ENCODE measurements at places on chromosomes 2 and 18. TPM values are rescaled to one million over a fixed set of nuclear protein-coding genes. Genes with fewer than 3 reads are reported as not detected.

Gene CCDC121
- polyA plus RNA-seq = 2.0 TPM

Gene BIN1
- polyA plus RNA-seq = 16.8 TPM

Gene FOXD4L1
- not detected for polyA plus RNA-seq

Gene EFR3B
- polyA plus RNA-seq = not detected

DNA sequence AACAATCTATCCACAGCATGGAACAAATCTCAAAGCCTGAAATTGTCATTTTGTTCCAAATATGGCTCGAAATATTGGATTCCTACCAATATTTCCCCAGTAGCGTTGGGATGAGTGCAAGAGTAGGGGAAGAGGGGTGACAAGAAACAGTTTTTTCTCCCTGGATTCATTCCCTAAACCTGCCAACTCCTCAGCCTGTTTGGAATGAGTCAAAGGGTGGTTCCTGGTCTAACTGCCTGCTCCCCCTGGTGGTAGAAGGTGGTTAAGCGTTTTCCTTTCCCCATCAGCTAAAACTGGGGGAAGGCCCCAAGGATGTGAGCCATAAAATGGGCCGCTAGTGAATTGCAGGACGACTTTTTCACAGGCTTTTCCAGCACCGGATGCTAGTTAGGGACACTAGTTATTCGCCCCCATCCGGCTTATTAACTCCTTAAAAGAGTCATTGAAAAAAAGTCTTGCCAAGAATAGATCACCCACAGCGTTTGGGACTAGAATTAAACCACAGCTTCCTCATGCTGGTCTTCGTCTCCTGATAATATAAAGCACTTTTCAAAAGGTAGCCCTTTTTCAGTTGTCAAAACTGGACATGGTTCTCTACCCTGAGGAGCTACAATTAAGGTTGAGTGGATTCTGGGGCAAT lies 72.5 kb downstream of the DHRS9 start:
- peak; percentile 56 for DNase-seq

- DNase-seq = peak; percentile 43
These were observed 2.9 kb upstream of the ME2 start for GRCh38 chr18:50875966-50876536.

GRCh38 chr2:219702796-219703545 lies 75.5 kb downstream of the SLC4A3 start:
- no peak for DNase-seq

GRCh38 chr2:197140045-197140444 lies 170.5 kb downstream of the ANKRD44 start:
- no peak for DNase-seq

DNA sequence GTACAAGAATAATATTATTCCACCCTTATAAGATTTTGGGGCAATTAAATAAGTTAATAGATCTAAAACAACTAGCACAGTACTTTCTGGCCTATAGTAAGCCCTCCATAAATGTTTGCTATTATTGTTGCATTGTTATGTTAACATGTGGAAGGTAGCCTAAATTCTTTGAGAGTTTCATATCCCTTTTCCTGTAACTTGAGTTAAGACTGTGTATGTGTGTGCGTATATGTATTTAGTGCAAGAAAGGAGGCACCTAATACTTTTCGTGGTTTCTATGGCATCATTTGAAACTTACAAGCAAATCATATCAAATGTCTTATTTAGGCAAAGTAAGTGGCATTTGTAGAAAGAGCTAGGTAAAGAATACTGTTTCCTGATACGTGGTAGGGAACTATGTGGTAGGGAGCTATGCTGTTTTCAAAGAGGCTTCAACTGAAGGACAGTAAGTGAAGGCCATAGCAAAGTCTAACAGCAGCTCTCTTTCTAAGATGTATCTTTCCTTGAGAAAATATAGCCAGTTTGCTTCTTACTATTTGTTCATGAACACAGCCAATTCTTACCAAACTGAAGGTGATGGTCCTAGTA lies 36.8 kb upstream of the C2orf74 start:
- no peak for DNase-seq

DNA sequence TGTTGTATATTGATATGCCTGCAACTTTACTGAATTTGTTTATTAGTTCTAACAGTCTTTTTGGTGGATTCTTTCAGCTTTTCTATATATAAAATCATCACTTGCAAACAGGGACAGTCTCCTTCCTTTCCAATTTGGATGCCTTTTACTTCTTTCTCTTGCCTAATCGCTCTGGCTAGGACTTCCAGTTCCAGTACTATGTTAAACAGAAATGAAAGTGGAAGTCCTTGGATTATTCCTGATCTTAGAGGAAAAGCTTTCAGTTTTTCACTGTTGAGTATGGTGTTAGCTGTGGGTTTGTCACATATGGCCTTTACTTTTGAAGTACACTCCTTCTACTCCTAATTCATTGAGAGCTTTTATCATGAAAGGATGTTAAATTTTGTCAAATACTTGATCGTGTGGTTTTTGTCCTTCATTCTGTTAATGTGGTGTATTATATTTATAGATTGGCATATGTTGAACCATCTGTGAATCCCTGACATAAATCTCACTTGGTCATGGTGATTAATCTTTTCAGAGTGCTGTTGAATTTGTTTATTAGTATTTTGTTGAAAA lies 52.9 kb downstream of the REL start:
- DNase-seq = peak; percentile 4

GRCh38 chr2:45265336-45265735 lies 256.1 kb upstream of the SIX2 start:
- no peak for DNase-seq

GRCh38 chr2:96326990-96327820 lies 2.1 kb downstream of the ITPRIPL1 start:
- no peak for DNase-seq

GRCh38 chr2:54350426-54350825 lies 94.4 kb upstream of the TSPYL6 start:
- no peak for DNase-seq

Data from small intestine (tissue), 16 donors.